T-helper 17 cell (primary cell): ENCODE measurements at places on chromosomes 2 and 18.

DNA sequence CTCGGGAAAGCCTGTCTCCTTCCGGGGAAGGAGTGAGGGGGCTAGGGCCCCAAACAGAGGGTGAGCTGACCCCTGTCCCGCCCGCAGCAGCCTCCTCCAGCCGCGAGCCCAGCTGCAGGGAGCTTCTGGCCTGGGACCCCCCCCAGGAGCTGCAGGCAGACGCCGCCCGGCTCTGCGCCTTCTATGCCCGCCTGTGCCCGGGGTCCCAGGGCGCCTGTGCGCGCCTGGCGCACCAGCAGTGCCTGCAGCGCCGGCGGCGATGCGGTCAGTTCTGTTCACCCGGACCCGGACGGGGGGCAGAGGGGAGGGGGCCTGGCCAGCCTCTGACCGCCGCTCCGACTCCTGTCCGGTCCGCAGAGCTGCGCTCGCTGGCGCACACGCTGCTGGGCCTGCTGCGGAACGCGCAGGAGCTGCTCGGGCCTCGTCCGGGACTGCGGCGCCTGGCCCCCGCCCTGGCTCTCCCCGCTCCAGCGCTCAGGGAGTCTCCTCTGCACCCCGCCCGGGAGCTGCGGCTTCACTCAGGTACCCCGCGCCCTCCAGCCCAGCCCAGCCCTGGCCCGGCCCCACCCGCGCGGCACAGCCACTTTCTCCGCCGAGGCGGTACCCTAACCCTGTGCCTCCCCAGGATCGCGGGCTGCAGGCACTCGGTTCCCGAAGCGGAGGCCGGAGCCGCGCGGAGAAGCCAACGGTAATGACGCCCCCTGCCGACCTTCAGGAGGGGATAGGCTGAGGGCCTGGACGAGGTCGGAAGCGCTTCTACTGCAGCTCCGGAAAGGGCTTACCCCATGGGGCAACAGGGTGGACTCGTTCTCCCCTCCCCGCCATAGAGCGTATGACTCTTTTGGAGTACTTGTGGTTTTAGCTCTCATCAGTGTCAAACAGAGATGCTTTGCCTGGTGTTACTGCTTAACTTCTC is 2.0 kb upstream of the CHRND start:
- no peak for DNase-seq

GRCh38 chr2:74385396-74385795 is 5.3 kb upstream of the DCTN1 start:
- DNase-seq = no peak

DNA sequence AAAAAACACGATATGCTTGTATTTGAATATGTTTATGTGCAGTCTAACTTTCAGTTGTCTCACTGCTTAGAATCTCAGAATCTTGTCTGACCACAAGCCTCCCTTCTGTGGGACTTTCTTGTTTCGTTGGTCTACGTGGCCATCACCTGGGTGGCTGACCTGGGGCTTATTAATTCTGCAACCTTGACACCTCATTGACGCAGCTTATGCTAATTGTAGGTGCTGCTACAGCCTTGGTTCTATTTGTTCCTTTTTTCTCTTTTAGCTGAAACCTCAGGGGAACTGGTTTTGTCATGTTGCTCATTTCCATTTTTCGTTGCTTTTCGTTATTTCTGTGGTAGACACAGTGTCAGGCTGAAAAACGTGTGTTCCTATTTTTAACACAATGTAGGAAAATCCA is 273.7 kb downstream of the SLC4A3 start:
- no peak for DNase-seq

DNA sequence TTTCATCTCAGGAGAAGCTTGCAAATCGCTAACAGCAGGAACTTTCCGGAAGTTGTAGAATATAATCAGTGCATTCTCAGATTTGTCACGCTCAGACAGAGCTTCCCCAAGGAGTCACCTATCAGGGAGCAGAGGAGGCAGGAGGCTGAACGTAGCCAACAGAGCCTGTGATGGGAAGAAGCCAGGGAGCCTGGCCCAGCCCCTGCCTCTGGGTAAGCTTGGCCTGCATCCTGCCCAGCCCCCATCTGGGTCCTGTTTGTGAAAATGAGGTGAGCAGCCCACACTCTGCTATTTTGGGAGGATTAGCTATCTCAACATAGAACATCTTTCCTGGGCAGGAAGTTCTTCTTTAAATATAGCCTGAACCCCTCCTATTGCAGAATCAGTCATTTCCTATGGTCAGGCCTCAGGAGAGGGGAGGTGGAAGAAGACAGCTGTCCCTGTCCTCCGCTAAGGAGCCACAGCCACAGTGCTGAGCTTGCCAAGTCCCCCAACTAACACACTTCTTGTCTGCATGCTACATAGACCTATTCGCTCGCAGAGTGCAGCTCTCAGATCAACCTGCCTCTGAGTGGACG is 19.2 kb upstream of the PKDCC start:
- DNase-seq = no peak

DNA sequence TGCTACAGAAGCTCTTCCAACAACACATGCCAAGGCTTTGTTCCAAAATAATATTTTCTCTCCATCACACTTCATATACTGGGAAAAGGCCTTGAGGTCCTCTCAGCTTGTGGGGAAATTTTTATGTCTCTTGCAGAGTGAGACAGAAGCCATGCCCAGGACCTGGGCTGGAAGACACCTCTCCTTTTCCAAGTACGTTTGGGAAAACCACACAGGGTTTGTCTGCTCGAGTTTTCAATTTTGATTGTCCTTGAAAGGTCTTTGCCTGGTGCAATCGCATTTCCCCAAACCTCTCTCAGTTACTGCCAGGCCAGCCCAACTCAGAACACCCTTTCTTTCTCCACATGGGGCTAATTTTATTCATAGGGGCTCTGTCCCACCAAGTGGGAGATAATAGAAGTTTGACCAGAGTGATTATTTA is 272.2 kb downstream of the OSR1 start:
- DNase-seq = no peak

- DNase-seq = no peak
Measured at GRCh38 chr2:160388464-160389263, 104.9 kb downstream of the RBMS1 start.

DNA sequence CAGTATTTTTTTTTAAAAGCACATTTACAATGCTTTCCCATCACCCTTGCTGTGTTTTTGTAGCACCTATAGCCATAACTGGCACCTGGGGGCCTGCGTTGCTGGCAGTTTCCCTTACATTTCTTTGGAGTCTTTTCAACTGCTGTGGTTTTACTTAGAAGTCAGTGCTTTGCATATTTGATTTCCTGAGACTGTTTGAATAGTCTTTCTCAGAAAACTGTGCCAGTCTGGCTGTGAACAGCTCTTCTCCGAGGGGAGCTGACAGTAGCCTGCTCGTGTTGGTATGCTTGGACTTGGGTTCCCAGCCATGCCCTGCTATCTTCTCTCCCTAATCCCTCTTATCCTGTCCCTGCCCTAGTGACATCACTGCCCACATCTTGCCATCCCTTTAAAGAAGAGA is 81.5 kb downstream of the DPP4 start:
- DNase-seq = no peak

DNA sequence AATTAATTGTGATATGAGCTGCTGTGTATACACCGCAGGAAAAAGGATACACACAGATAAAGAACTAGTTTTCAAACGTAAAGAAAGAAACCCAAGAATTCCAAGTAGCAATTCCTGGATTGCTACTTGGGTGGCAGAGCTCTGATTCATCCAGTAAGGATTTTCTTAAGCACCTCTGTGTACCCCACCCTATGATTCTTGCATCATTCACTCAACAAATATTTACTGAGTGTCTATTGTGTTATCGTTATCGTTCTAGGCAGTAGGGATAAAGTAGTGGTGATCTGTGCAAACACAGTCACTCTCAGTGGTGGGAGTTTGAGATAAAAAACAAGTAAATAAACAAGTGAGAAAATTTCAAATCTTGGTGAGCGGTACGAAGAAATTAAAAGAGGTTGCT is 4.9 kb upstream of the TMEM200C start:
- DNase-seq = no peak

- peak; percentile 66 for DNase-seq
Measured at GRCh38 chr2:218898109-218898878, 17.6 kb downstream of the WNT10A start.

GRCh38 chr18:9362869-9363268 is 28.3 kb downstream of the TWSG1 start:
- no peak for DNase-seq

GRCh38 chr2:58480141-58480540 is 239.0 kb upstream of the FANCL start:
- DNase-seq = no peak

- DNase-seq = no peak
Measured at GRCh38 chr2:172106108-172106961, 3.6 kb upstream of the DLX2 start.

- no peak for DNase-seq
Measured at GRCh38 chr2:8391126-8391525, 290.7 kb upstream of the ID2 start.

DNA sequence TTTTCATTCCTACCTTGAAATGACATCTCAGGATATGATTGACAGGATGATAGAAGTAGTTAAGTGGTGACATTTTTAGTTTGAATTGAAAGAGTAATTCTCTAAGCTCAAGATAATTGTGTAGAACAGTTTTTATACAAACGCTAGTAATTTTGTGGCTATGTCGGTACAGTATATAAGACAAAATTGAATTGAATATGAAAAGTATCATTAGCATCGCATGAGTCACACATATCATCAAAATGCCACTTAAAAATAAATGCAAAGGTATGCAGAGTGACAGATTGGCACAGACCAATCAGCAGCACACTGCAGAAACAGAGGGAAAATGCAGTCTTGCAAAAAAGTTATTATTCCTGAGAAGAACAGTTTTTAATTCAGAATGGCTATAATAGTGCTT is 608.2 kb upstream of the NETO1 start:
- no peak for DNase-seq

DNA sequence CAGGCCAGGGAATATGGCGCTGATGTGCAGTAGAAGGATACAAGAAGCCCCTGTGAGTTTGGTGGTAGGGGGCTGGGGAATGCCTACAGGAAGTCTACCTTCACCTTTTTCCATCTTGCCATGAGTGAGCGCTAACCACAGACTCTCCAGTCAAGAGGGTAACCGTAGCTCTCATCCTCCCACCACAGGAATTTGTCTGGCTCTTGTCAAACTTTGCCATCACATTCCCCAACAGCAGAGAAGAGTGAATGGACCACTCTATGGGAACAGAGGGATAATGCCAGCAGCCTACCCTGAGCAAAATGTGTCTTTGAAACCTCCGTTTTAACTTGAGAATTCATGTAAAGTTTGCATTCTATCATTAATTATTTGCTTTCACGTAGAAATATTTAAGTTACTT is 168.3 kb downstream of the NRP2 start:
- DNase-seq = no peak

- DNase-seq = no peak
Measured at GRCh38 chr2:177604271-177605065, 211.9 kb downstream of the AGPS start.

- DNase-seq = no peak
Measured at GRCh38 chr2:102032368-102033030, 40.7 kb downstream of the IL1R2 start.

GRCh38 chr2:236972491-236973342 is 113.0 kb upstream of the COPS8 start:
- DNase-seq = no peak

DNA sequence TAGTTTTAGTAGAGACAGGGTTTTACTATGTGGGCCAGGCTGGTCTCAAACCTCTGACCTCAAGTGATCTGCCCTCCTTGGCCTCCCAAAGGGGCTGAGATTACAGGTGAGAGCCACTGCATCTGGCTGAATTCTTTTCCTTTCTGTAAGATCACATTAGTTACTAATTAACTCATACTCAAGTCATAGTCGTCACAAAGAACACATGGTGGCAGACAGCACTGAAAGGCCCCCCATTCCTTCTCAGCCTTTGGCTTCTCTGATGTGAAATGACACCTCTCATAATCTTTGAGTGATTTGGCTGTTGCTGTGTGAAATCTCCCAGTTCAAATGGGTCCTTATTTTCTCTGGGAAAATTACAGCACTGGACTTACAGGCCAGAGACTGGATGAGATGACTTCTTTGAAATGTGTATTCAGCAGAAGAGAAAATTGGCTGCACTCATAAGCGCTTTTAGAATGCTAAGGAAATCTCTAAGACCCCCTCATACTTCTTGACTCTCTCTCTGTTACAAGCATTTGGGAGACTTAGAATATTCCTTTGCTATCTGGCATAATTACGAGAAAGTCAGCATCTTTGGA is 764.8 kb downstream of the RNF144A start:
- DNase-seq = no peak

DNA sequence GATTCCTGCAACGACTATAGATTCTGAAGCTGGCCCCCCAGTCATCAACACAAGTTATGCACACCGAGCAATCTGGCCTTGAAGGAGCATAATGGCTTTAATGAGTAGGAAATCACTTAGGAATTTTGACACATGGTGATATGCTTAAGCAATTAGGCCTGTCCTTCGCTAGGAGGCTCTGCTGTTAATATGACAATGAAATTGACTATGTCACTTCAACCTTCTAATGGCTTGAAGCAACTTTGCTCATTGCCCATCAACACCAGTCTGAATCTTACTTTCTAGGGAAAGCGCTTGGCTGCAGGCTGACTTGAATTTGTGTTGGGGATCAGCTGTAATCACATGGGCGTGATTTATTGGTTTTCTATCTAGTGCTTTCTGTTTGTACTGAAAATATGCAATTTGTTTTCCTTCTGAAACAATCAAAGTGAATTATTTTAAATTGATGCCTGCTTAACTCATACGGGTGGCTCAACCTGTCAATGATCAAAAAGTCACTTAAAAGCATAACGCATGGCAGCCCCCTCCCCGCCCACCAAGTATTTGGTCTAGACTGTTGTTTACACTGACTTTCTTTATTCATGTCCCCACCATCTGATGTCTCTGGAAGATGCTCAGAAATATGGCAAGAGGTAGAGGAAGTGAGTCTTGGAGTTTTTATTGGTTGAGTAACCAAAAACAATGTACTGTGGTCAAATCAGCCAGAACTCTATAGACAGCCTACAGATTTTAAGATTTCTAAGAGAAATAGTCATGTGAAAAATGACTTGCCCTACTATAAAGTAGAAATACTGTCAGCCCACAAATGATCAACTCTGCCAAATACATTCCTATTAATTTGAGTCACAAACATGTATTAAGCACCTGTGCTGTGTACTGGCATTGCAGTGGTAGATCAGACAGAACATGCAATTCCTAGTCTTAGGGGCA is 344.9 kb downstream of the RBM43 start:
- DNase-seq = no peak

- no peak for DNase-seq
Measured at GRCh38 chr2:23426263-23426905, 41.4 kb downstream of the KLHL29 start.
